ENCODE measurements at places on chromosomes 16 and 17.
A peak's percentile ranks its signal among the peaks of the same experiment; 100 is the strongest.

GRCh38 chr17:49217651-49218413 lies 7.3 kb downstream of the ABI3 start:
- no peak for DNase-seq
- peaks cover 10% of the 10 kb centered on the region for H3K4me1 ChIP-seq
- H3K27ac ChIP-seq = no peak overlapping the region
- H3K4me3 ChIP-seq = no peak overlapping the region
- H3K36me3 ChIP-seq = no peaks in the 10 kb centered on the region
- peaks cover 35% of the 10 kb centered on the region for H3K27me3 ChIP-seq

DNA sequence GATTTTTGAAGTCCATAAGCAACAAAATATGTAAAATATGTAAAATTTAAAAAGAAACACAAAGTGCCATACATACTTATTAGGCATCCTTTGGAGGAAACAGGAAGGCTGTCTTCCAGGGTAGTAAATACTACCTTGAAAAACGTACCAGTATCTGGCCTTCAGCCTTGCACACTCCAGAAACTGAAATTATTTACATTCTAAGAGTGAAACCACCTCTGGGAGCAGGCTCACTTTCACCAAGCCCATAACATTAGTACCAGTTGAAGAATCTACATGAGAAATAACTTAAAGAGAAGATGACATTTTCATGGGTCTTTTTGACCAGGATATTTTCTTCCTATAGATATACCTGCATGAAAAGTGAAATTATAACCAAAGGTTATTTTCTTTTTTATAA lies 6.4 kb downstream of the KRTAP9-1 start:
- no peaks in the 10 kb centered on the region for H3K36me3 ChIP-seq
- no peaks in the 10 kb centered on the region for H3K27me3 ChIP-seq
- no peak overlapping the region for H3K27ac ChIP-seq
- DNase-seq = no peak

DNA sequence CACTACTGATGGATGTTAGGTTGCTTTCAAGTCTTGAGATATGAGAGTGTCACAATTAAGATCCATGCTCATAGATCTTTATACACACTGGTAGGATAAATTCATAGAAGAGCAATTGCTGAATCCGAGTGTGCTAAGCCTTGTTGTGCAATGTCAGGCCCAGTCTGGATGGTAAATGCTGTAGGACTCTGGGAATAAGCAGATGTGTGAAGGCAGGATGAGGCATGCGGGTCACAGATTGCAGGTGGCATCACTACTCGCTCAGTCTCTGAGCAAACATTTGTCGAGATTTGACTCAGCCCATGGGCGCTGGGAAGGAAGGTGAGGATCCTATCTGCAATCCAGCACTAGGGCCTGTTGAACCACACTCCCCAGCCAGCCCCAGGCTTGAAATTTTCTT lies 40.7 kb downstream of the TMEM186 start:
- H3K36me3 ChIP-seq = peaks cover 72% of the 10 kb centered on the region
- H3K4me1 ChIP-seq = peaks cover 7% of the 10 kb centered on the region
- no peaks in the 10 kb centered on the region for H3K27me3 ChIP-seq

DNA sequence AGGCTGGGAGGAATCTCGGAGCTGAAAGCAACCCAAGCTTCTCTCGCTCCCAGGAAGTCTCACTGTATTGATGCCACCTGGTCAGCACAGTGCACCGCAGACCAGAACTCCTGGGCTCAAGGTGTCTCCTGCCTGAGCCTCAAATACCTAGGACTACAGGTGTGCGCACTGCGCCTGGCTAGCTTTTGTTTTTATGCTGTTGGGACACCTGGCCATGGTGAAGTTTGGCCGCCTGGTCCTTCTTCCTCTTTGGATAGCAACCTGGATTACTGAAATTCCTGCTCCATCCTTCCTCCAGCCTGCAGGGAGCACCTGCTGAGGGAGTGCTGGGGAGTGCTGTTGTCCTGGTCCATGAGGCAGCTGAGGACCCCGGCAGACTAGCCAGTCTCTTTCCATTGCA lies 56.6 kb downstream of the COTL1 start:
- no peak overlapping the region for H3K27ac ChIP-seq
- peaks cover 34% of the 10 kb centered on the region for H3K36me3 ChIP-seq
- DNase-seq = no peak

DNA sequence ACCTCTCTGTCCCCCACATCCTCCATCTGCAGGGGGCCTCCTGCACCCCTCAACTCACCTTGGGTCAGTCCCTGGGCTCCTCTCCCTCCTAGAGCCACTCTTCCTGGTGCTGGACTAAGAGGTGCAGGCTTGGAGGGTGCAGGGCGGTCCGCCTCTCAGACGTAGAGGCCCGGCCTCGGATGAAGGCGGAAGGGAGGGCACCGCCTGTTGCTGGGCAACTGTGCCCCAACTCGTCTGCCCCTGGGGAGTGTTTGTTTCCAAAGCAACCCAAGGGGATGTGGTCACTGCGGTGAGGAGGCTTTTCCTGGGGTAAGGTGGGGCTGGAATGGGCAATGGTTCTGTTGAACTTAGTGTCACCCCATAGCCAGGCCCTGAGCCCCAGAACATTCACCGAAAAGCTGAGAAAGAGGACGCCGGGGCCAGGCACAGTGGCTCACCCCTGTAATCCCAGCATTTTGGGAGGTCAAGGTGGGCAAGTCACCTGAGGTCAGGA lies at the start of gene C16orf54:
Gene C16orf54 (minus strand): TSS at position 138 of the 493 bp plus-strand sequence. CDS start 1,039 bp downstream, outside the sequence.
- peak; percentile 11 for DNase-seq
- peaks cover 2% of the 10 kb centered on the region for H3K36me3 ChIP-seq
- H3K4me1 ChIP-seq = no peaks in the 10 kb centered on the region
- H3K27ac ChIP-seq = no peak within 1 kb of the TSS

GRCh38 chr16:21134053-21134452 lies 16.6 kb downstream of the DNAH3 start:
- H3K27me3 ChIP-seq = no peaks in the 10 kb centered on the region
- no peak overlapping the region for H3K27ac ChIP-seq
- no peaks in the 10 kb centered on the region for H3K4me1 ChIP-seq
- H3K36me3 ChIP-seq = no peaks in the 10 kb centered on the region

DNA sequence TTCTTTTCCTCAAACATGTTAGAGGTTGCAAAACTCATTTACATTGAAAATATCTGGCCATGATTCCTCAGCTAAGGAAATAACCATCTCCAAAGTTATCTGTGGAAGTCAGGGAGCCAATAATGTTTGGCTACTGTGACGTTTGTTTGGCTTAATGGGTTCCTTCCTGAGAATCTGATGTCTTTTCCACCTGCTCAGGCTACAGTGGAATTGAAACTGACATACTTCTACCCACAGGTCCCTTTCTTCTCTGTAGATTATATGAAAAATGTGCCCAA lies 221.1 kb upstream of the XYLT1 start:
- H3K36me3 ChIP-seq = no peaks in the 10 kb centered on the region
- H3K27ac ChIP-seq = no peak overlapping the region
- no peak overlapping the region for H3K4me3 ChIP-seq
- DNase-seq = no peak
- no peaks in the 10 kb centered on the region for H3K27me3 ChIP-seq
- H3K4me1 ChIP-seq = no peaks in the 10 kb centered on the region

GRCh38 chr17:48609759-48610281 lies 997 bp downstream of the HOXB7 start:
- peak; percentile 35 for DNase-seq
- H3K27me3 ChIP-seq = no peaks in the 10 kb centered on the region
- H3K4me1 ChIP-seq = peaks cover 48% of the 10 kb centered on the region
